ENCODE measurements at places on chromosomes 5 and 9. TPM values are rescaled to one million over a fixed set of nuclear protein-coding genes. Genes with fewer than 3 reads are reported as not detected.
A peak's percentile ranks its signal among the peaks of the same experiment; 100 is the strongest.

DNA sequence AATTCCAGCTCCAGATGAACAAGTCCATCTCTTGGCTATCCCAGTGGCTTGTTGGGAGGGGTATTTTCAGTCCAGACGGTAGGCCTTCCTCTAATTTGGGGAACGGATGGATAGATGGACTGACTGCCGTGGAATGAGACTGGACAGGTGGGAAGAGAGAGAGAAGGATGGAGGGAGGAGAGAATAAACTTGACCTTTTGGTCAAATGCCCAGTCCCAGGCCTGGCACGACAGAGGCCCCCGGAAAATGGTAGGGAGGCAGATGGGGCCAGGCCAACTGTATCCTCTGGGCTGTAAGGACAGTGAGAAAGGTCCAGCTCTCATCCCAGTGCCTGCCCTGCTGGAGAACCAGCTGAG is 1.1 kb downstream of the BHMT start:
- no peaks in the 10 kb centered on the region for H3K36me3 ChIP-seq
- H3K27ac ChIP-seq: no peak overlapping the region
- no peak overlapping the region for H3K4me3 ChIP-seq
- no peaks in the 10 kb centered on the region for H3K4me1 ChIP-seq

- no peaks in the 10 kb centered on the region for H3K36me3 ChIP-seq
- no peaks in the 10 kb centered on the region for H3K27me3 ChIP-seq
- DNase-seq: no peak
- H3K4me1 ChIP-seq: no peaks in the 10 kb centered on the region
Observed at GRCh38 chr9:109556061-109556460, 58.0 kb upstream of the PTPN3 start.

ENTPD8 gene
- 72.0 TPM for total RNA-seq

- H3K4me1 ChIP-seq: no peaks in the 10 kb centered on the region
- no peak overlapping the region for H3K4me3 ChIP-seq
- no peak overlapping the region for H3K27ac ChIP-seq
- H3K36me3 ChIP-seq: no peaks in the 10 kb centered on the region
- DNase-seq: no peak
Observed at GRCh38 chr5:137833463-137833862, 34.2 kb upstream of the MYOT start.

- DNase-seq: no peak
Observed at GRCh38 chr5:81533629-81534405, 139.9 kb upstream of the ACOT12 start.

DNA sequence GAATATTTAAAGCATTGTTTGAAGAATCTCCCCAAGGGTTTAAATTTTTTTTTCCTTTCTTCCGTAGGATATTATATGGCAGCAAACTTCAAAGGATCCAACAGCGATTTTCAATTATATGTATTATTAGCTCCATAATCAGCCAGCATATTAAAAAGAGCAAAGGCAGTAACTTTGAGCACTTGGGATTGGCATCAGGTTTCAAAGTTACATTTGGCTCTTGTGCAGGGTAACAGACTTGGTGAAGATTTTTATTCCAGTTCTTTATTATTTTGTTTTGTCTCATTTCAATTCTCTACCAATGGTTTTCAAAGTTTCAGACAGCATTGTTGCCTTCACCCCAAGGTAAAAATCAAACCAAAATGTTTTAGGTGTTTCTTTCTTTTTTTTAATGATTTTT is 116.7 kb upstream of the ZNF366 start:
- H3K27ac ChIP-seq: no peak overlapping the region
- H3K36me3 ChIP-seq: no peaks in the 10 kb centered on the region
- H3K4me3 ChIP-seq: no peak overlapping the region

STARD4 gene
- total RNA-seq: 90.0 TPM

BRINP1 gene
- 0.10 TPM for total RNA-seq

GRCh38 chr9:29637471-29638237 is 2064.4 kb upstream of the C9orf72 start:
- H3K36me3 ChIP-seq: no peaks in the 10 kb centered on the region
- no peaks in the 10 kb centered on the region for H3K4me1 ChIP-seq
- H3K4me3 ChIP-seq: no peak overlapping the region
- no peak for DNase-seq

ACOT12 gene
- not detected for total RNA-seq

- no peaks in the 10 kb centered on the region for H3K4me1 ChIP-seq
- no peaks in the 10 kb centered on the region for H3K36me3 ChIP-seq
- no peak overlapping the region for H3K4me3 ChIP-seq
- H3K27ac ChIP-seq: peak overlapping the region; percentile 53
- no peaks in the 10 kb centered on the region for H3K27me3 ChIP-seq
Observed at GRCh38 chr9:272251-273213, 57.9 kb downstream of the DOCK8 start.

DNA sequence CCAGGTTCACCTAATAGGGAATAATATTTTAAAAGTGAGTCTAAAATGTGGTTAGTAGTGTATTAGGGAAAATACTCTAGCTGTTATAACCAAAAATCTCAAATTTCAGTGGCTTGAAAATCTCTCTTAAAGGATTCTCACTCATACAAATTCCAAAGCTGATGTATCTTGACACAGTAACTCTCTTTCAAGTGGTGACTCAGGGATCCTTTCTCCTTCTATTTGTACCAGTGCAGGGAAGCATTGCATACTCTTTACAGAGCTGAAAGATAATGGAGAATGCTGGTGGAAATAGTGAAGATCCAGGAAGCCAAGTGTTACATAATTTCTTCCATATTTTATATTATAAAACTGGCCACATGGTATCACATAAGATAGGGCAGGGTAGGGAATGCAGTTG is 560.2 kb upstream of the CDH9 start:
- H3K27ac ChIP-seq: no peak overlapping the region
- no peaks in the 10 kb centered on the region for H3K4me1 ChIP-seq
- no peak for DNase-seq

- no peaks in the 10 kb centered on the region for H3K4me1 ChIP-seq
- H3K4me3 ChIP-seq: no peak overlapping the region
- no peaks in the 10 kb centered on the region for H3K36me3 ChIP-seq
- no peak overlapping the region for H3K27ac ChIP-seq
- no peaks in the 10 kb centered on the region for H3K27me3 ChIP-seq
Observed at GRCh38 chr9:77433675-77434445, 214.3 kb downstream of the GNA14 start.

GRCh38 chr5:1540166-1540565 is 16.4 kb upstream of the LPCAT1 start:
- no peaks in the 10 kb centered on the region for H3K4me1 ChIP-seq
- H3K36me3 ChIP-seq: no peaks in the 10 kb centered on the region
- no peak for DNase-seq
- no peaks in the 10 kb centered on the region for H3K27me3 ChIP-seq

GABRG2 gene
- 0.53 TPM for total RNA-seq

FOXD4L6 gene
- total RNA-seq: not detected

CCDC192 gene
- total RNA-seq: not detected

DNA sequence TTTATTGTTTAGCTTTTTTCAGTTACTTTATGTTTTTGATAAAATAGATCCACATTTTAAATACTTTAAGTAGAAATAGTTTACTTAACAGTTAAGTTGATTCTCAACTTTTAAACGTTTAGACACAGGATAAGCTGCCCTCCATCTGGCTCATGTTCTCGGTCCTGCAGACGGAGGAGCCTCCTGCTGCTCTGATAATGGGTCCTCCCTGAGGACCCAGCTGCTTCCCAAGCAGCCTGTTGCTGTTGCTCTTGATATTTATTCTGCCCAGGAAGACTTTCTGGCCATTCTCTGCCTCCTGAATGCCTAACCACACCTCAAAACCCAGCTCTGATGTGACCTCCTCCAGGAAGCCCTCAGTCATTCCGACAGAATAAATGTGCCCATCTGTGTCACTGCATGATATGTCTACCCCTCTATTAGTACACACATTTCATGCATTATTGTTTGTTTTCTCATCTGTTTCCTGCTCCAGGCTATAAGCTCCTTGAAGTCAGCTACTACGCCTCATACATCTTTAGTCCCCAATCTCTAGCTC is 267.2 kb upstream of the MSX2 start:
- H3K4me1 ChIP-seq: no peaks in the 10 kb centered on the region
- no peaks in the 10 kb centered on the region for H3K36me3 ChIP-seq

RACK1 gene
- 1,252 TPM for total RNA-seq

DNA sequence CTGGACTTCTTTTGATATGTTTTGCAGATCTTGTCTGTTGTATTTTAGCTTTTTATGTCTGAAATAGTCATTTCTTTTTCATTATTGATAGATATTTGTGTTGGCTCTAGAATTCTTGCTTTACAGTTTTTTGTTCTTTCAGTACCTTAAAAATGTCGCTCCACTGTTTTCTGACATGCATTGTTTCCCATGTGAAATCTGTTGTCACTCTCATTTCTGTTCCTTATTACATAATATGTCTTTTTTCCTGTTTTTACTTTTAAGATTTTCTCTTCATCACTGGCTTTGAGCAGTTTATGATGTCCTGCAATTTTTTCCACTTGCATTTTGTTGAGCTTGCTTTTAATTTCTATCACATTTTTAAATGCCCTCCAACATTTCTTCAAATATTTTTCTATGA is 270.4 kb upstream of the TARS1 start:
- DNase-seq: no peak
- no peaks in the 10 kb centered on the region for H3K27me3 ChIP-seq
- H3K4me1 ChIP-seq: no peaks in the 10 kb centered on the region

MBLAC2 gene
- total RNA-seq: 3.2 TPM

FAM200C gene
- total RNA-seq: 2.3 TPM

All from colonic mucosa (tissue), 4 donors.